ENCODE measurements at places on chromosomes 13 and 19. TPM values are rescaled to one million over a fixed set of nuclear protein-coding genes. Genes with fewer than 3 reads are reported as not detected.

GRCh38 chr13:39054112-39054511 lies 15.9 kb downstream of the NHLRC3 start:
- no peak overlapping the region for H3K27ac ChIP-seq
- DNase-seq: no peak

DNA sequence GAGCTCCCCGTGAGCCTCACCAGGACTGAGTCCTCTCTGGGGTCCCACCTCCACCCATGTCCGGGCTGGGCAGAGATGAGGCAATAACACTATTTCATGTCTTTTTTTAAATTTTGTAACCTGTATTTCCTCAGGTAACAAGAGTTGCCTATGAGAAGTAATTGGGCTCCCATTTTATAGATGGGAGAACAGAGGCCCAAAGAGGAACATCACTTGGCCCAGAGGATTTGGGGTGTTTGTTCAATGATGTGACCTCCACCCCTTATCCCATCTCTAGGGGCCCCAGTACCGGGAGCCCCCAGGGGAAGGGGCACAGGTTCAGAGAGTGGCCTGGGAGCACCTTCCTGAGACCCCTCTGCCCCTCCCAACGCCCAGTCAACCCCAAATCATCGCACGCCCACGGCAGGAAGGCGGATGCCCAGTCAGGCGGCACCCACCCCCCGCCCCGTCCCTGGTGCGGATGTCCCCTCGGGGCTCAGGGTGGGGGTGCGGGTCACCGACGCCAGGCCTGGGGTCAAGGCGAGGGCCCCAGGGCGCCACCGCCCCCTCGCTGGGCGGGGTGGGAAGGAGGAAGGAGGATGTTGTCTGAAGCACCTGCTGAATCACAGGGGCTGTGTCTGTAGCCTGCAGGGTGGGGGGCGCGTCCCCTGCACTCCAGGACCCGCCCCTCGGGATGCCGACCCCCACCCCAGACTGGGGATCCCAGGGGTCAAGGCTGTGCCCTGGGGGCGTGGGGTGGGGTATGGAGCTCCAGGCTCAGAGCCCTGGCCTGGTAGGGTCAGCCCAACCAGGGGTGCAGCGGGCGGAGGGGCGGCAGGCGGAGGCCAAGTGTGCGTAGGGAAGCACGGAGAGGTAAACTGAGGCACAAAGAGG lies 9.0 kb upstream of the CIRBP start:
- peaks cover 82% of the 10 kb centered on the region for H3K4me1 ChIP-seq
- no peaks in the 10 kb centered on the region for H3K27me3 ChIP-seq
- peaks cover 26% of the 10 kb centered on the region for H3K36me3 ChIP-seq
- peak overlapping the region; percentile 98 for H3K27ac ChIP-seq

DNA sequence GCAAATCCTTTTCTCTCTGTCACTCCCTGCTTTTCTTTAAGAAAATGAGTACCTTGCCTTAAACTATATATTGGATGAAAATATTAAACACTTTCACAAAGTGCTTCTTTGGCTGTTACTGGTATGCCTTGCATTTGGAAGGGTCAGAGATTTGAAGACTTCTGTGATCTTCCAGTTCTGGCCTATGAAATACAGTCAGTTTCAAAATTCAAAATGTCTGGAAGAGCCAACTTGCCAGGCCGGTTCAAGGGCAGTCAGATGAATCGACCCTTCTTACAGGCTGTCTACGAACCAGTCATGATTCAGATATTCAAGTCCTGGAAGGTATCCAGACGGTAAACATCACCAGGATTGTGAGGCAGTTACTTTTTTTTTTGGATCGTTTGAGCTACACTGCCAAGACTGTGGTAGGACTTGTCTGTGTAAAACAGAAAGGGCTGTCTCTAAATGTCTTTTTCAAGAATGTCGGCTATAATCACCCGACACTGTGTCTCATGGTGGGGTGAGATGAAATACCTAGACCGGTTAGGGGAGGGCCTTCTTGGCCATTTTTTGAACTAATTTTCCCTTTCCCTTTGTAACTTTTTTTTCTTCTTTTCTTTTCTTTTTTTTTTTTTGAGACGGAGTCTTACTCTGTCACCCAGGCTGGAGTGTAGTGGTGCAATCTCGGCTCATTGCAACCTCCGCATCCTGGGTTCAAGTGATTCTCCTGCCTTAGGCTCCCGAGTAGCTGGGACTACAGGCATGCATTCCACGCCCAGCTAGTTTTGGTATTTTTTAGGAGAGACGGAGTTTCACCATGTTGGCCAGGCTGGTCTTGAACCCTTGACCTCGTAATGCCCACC lies 11.2 kb downstream of the ACTN4 start:
- no peaks in the 10 kb centered on the region for H3K27me3 ChIP-seq
- H3K4me1 ChIP-seq: peaks cover 44% of the 10 kb centered on the region
- DNase-seq: no peak
- peaks cover 43% of the 10 kb centered on the region for H3K36me3 ChIP-seq
- peak overlapping the region; percentile 47 for H3K27ac ChIP-seq
- H3K4me3 ChIP-seq: no peak overlapping the region

TLE2 gene
- 0.66 TPM for total RNA-seq

ACTMAP gene
- total RNA-seq: 8.5 TPM

GRCh38 chr19:54209811-54210494 lies 9.3 kb downstream of the RPS9 start:
- H3K27me3 ChIP-seq: no peaks in the 10 kb centered on the region
- peaks cover 58% of the 10 kb centered on the region for H3K36me3 ChIP-seq
- DNase-seq: no peak
- H3K4me1 ChIP-seq: peaks cover 60% of the 10 kb centered on the region

DNA sequence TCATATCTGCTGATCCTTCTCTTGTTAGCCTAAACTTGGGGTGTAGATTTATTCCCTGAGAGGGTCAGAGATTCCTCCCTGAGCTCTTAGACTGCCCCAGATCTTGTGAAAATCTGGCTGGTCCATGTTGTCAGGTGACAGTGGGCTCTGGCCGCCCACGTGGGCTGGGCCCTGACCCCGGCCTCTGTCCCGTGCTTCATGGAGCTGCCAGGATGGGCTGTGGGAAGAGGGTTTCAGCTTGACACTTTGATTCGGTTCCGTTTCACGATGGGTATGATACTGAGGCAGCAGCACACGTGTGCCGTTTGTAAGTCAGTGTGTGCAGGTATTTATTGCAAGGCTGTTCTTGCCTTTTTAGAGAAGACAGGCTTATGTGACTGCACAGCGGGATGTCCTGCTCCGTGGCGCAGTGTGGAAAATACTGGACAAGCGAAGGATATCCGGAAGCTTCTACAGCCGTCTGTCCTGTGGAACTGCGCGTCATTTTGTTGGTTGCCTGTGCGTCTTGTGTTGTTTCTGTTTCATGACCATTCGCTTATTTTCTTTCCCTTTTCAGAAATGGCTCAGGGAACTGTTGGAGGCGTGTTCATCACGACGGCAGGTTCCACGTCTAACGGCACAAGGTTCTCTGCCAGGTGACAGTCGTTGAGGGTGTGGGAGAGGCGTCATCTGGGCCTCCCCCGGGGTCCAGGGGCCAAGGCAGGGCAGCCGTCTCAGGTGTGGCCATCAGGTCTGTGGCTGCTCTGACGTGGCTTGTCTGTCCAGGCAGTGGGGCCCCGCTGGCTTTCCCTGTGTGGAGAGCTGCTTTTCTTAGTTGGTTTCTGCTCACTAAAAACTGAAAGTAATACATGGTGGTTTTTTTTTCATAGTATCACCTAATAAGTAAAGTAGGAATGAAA lies 20.5 kb downstream of the ATP4B start:
- H3K27ac ChIP-seq: no peak overlapping the region
- no peaks in the 10 kb centered on the region for H3K27me3 ChIP-seq
- H3K4me1 ChIP-seq: peaks cover 2% of the 10 kb centered on the region
- H3K36me3 ChIP-seq: peaks cover 81% of the 10 kb centered on the region
- peak; percentile 11 for DNase-seq

ZNF564 gene
- total RNA-seq: 23.0 TPM

DNA sequence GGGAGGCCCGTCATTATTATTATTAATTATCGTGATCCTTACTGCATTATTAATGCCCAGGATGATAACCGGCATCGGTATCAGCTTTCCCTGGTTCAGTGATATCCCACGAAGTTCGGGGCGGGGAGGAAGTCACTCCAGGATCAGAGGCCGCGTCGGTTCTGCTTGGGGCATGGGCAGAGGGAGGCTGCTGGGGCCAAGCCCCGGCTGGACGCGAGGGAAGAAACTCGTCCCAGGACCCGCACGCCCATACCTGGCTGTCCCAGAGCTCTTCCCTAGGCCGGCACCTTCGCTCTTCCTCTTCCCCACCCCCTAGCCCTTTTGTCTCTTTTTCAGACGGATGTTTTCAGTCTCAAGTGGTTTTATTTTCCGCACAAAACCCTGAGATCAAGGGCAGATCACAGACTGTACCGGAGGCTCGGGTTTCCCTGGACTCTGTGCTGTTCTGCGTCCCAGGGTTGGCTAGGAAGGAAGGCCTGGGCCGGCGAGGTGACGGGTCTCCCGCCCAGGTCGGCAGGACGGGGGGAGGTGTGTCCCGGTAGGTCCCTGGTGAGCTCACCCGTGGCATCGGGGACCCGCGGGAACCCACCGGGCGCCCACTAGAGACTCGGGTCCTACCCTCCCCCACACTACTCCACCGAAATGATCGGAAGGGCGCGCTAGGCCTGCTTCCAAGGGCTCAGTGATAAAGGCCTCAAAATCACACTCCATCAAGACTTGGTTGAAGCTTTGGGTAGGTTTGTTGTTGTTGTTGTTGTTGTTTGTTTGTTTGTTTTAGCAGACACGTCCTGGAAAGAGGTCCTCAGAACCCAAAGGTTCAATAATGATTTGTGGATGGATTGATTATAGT lies 7.9 kb downstream of the ZIC2 start:
- no peak for DNase-seq
- no peak overlapping the region for H3K27ac ChIP-seq
- H3K4me3 ChIP-seq: no peak overlapping the region
- H3K27me3 ChIP-seq: peaks cover 74% of the 10 kb centered on the region
- H3K36me3 ChIP-seq: peaks cover 3% of the 10 kb centered on the region

DNA sequence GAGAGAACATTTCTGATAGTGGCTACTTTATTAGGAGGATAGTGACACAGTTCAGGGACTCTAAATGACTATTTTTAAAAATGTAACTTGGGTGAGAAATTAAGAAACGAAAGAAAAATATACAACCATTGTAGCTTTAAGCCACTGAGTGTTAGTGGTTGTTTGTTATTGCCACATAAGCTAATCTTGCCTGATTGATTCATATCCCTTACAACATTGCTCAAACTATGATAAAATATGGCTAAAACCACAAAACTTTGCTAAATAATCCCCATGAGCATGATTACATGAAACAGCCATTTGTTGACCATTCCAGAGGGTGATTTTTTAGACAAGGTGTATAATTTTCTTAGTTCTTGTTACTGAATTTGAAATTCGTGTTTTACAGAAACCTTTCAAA lies 343.4 kb downstream of the SLITRK5 start:
- no peaks in the 10 kb centered on the region for H3K36me3 ChIP-seq
- DNase-seq: no peak
- H3K27me3 ChIP-seq: no peaks in the 10 kb centered on the region
- H3K27ac ChIP-seq: no peak overlapping the region

All from activated B cell treated with CpG ODN at 0.5 μM for 24 hours (primary cell).